ENCODE measurements at places on chromosomes 13 and 19.

GRCh38 chr13:39144941-39145533 lies 106.8 kb downstream of the NHLRC3 start:
- DNase-seq: peak; percentile 40

DNA sequence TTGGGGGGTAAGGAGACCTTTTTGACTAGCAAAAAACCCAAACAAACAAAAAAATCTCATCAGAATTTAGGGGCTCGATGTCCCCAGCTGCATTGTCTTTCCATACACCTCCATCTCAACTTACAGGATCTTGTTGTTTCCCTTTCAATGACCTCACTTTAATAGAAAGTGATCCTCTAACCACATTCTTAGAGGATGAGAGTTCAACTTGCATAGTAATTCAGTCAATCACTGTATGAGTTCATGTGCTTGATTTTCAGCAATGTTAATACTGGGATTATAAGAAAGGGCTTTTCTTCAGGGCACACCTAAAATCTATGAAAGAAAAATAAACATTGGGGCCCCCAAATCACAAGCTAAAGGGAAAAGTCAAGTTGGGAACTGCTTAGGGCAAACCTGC lies 1512.0 kb downstream of the SLITRK1 start:
- no peak for DNase-seq

DNA sequence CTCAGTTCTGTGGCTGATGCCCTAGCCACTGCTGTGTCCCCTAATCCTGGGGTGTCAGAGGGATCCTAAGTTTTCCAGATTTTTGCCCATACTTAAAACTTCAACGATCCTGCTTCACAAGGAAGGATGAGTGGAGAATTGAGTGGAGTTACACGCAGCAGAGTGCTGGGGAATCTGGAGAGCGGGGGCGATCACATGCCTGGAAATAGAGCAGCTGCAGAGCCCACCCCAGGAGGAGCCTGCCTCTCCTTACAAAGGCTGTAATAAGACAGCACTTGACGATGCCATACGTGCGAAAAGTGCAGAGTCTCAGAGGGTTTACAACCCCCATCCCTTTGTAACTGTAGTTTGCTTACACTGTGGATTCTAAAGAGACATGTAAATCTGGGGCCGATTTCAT lies 40.6 kb downstream of the SUGP2 start:
- no peak for DNase-seq

DNA sequence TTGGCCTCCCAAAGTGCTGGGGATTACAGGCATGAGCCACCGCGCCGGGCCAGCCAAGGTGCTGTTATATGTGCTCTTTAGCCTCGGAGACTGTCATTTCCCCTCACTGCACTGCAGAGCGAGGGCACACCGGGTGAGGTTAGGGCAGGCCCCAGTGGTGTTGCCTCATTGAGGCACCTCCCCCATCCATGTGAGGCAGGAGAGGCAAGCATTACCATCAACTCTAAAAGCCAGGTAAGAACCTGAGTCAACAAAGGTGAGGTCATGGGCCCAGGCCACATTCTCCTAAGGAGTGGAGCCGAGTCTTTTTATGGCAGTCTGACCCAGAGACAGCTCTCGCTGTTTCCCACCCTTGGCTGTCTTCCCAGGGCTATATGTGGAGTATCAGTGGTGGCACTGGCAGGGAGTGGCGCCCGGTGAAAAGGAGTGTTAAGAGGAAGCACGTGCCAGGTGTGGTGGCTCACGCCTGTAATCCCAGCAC lies 10.9 kb downstream of the B3GNT8 start:
- DNase-seq: no peak

DNA sequence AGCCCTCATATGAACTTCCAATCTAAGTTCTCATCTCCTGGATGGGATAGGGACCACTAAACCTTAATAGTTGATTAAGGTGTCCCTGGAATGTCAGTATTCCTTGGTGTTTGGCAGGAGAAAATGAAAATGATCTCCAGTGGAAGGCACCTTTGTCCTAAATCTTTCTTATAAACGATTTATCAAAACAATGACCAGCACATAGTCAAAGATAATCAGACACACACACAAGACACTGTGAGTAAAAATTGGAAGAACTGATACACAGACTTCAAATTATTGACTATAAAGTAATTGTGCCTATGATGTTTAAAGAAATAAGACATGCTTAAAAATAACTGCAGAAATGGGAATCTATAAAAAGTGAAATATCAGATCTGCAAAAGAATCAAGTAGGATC lies 13.7 kb downstream of the CEBPA start:
- DNase-seq: no peak

- no peak for DNase-seq
These were observed 7.1 kb downstream of the MIDN start for GRCh38 chr19:1255186-1256161.

- DNase-seq: no peak
These were observed 18.0 kb downstream of the DCUN1D2 start for GRCh38 chr13:113472355-113473025.

DNA sequence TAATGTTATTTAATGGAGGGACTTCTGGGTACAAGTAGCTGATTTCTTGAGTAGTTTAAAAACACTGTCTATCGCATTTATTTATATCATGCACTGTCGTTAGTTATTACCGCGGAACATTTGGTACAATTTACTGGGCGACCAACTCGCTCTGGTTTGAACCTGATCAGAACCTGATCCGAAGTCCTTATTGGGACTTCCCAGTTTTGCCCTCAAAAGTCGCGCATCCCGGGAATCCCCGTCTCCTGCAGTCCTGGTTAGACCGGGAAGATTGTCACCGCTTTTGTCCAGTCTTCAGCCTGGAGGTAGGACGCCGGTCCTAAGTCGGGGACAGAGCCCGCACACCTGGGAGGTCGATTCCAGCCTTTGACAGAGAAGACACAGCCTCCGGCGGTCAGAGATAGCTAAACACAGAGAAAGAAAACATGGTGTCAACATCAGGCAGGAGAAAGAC lies 694 bp downstream of the CLN5 start:
- DNase-seq: peak; percentile 21

DNA sequence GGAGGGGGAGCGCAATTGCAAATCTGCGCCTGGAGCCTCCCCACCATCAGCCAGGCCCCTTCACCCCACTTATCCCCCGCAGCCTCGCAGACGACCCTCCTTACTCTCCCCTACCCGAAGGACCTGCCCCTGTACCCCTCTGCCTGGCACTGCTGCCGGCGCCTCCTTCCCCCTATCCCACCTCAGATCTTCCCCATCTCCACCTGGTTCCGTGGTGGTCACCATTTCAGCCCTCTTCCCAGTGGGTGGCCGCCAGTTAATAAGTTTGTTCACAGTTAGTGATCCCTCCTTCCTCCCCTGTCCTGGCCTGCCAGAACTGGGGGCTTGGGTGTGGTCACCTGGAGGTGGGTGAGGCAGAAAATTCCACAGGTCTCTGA lies 397 bp downstream of the SLC44A2 start:
- no peak for DNase-seq

- no peak for DNase-seq
These were observed 99.0 kb downstream of the TEX26 start for GRCh38 chr13:31031482-31031881.

DNA sequence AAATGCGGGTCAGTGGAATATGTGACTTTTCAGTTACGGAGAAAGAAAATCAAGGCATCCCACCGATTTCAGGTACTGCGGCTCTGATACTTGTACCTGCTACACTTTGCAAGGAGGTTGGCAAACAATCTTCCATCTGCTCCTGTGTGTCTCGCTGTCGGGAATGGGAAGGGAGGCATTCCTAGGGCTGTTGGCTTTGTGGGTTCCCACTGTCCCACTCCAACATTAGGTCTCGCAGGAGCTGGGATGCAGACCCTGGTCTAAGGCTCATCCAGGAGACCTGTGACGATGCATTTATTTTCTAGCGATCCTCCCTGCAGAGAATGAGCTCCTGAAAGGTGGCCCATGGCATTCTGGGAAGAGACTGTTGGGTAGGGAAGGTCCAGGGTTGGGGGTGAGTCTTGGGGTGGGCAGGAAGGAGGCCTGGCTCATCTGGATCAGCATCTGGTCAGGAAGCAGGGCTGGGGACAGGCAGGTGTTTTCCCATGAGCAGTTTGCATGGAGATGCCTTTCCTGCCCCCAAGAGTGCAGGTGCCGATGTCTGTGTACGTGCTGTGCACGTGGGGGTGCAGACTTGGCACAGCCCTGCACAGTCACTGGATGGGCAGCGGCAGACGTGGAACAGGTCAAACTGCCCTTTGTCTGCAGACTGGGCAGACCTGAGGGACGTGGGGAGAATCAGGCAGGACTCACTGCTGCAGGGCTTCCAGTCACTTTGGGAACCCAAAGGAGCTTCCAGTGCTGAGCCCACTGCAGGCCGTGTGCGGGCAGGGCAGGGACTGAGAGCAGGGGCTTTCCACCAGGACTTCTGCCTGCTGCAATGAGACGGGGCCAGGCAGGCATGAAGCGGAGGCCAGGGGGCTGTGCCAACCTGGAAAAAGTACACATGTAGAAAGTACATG lies 152.4 kb downstream of the TEX29 start:
- DNase-seq: no peak

GRCh38 chr13:24921003-24921402 lies 157.0 kb downstream of the RNF17 start:
- DNase-seq: no peak

GRCh38 chr13:44906713-44907112 lies 82.6 kb downstream of the NUFIP1 start:
- DNase-seq: no peak

DNA sequence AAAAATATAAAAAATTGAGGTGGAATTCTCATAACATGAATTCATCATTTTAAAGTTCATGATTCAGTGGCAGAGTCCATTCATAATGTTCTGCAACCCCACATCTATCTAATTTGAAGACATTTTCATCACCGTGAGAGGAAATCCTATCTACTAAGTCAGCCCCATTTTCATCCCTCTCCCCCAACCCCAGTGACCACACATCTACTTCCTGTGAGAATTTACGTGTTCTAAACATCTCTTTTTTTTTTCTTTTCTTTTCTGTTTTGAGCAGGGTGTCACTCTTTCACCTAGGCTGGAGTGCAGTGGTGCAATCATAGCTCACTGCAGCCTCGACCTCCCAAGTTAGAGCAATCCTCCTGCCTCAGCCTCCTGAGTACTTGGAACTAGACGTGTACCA lies 17.5 kb downstream of the ATCAY start:
- no peak for DNase-seq

GRCh38 chr13:36357692-36358091 lies 11.5 kb upstream of the SPART start:
- no peak for DNase-seq
